ENCODE measurements at places on chromosomes 3 and 15.
A peak's percentile ranks its signal among the peaks of the same experiment; 100 is the strongest.

DNA sequence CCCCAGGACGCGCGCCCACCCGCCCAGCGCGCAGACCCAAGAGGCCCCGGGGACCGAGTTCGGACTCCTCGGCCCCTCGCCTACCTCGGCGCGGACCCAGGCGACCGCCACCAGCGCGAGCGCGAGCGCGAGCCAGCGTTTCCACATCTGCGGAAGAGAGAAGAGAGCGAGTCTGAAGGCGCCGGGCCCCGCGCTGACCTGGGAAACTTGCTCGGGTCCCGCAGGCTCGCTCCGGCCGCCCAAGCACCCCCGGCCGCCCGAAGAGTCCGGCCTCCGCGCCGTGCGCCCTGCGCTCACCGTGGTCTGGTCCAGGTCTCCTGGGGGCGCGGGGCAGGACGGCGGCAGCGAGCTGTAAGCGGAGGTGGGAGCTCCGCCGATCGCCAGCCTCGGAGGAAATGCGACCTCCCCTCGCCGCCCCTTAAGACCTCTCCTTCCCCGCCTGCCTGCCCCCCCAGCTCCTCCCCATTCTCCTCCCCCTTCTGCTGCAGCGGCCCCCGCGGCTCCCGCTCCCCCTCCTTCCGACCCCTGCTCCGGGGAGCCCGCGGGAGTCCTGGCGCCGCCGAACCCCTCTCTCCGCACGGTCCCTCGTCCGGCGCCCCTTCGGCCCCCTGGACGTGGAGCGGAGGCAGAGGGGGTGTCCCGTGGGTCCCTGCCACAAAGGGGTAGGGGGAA, at the start of gene FSTL1:
Gene FSTL1, minus strand, starts transcription at position 393 of the 672 bp plus-strand sequence. Its CDS starts 246 bp downstream, at position 147.
- DNase-seq, result peak; percentile 3

GRCh38 chr3:192284443-192285072, 442.8 kb downstream of the FGF12 start:
- DNase-seq, result no peak

- no peak for DNase-seq
These were observed 18.2 kb downstream of the NFKBIZ start for GRCh38 chr3:101867511-101867910.

GRCh38 chr3:134029256-134029733, 430 bp downstream of the SLCO2A1 start:
- no peak for DNase-seq

DNA sequence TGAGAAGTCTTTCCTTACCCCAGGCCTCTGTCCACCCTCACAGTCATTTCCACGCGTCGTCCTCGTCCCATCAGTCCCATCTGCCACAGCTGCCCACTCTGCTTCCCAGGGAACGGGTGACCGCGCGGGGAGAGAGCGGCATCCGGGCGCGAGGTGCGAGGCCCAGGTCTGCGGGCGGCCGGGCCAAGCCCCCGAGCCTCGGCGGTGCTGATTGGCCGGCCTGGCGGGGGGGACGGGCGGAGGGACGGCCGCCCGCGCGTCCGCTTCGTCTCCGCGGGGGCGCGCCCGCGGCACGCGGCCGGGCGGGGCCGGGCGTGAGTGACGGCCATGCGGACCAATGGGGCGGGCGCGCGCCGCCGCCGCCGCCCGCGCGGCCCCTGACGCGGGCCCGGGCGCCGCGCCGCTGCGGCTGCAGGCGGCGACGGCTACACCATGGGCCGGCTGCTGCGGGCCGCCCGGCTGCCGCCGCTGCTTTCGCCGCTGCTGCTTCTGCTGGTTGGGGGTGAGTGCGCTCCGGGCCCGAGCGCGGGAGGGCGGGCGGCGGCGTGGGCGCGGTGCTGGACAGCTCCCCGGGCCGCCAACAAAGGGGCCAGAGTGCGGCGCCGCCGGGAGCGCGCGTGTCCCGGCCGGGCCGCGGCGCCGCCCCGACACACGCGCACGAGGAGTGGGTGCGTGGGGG, at the start of gene PODXL2:
Gene PODXL2, plus strand, starts transcription at position 398 of the 679 bp plus-strand sequence. Its CDS starts 35 bp downstream, at position 433.
- DNase-seq, result peak; percentile 51

- DNase-seq, result no peak
These were observed 5.1 kb downstream of the LACTB start for GRCh38 chr15:63126726-63127125.

DNA sequence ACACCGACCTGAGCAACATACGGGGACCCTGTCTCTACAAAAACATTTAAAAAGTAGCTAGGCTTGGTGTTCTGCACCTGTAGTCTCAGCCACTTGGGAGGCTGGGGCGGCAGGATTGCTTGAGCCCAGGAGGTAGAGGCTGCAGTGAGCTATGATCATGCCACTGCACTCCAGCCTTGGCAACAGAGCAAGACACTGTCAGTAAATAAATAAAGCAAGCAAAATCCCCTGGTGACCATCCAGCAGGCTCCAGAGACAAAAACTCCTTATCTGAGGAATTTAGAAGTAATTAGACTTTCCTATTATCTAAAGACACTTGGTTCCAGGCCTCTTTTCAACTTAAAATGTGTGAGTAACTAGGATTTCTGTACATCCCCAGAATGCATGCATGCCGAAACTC, 29.5 kb upstream of the ZNF774 start:
- DNase-seq, result no peak

DNA sequence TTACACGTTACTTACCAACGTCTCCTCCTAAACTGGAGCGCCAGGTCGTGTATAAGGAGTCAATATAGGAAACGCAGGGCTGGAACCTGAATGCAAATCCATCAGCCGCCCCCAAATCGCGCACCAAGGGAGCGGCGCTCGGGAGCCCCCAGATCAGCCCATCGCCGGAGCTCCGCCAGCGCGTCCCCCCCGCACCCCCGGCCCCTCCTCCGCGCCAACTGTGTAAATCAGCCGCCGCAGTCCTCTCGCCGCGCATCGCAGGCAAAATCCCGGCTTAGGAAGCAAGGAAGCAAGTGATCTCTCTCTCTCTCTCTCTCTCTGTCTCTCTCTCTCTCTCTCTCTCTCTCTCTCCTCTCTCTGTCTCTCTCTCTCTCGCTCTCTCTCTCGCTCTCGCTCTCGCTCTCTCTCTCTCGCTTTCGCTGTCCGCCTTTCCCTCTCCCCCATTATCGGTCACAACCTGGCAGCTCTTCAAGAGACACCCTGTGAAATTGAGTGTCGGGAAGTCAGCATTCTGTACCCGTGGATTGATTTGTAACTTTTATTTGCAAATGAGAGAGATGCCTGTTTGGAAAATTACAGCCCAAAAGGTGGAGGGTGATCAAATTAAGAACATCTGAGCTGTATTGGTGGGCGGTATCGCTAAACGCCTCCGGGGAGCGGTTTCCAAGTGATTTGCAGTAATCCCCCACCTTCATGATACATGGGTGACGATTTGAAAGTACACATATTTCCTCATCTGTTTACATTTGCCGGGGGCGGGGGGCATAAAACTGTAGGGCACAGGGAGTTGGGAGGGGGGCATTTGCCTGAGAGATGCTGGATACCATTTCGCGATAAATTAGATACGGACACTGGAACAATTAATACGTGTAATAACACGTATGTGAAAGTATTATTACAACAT, 645 bp upstream of the SLITRK3 start:
- no peak for DNase-seq

GRCh38 chr15:66907826-66908743, 157.3 kb upstream of the SMAD3 start:
- no peak for DNase-seq

DNA sequence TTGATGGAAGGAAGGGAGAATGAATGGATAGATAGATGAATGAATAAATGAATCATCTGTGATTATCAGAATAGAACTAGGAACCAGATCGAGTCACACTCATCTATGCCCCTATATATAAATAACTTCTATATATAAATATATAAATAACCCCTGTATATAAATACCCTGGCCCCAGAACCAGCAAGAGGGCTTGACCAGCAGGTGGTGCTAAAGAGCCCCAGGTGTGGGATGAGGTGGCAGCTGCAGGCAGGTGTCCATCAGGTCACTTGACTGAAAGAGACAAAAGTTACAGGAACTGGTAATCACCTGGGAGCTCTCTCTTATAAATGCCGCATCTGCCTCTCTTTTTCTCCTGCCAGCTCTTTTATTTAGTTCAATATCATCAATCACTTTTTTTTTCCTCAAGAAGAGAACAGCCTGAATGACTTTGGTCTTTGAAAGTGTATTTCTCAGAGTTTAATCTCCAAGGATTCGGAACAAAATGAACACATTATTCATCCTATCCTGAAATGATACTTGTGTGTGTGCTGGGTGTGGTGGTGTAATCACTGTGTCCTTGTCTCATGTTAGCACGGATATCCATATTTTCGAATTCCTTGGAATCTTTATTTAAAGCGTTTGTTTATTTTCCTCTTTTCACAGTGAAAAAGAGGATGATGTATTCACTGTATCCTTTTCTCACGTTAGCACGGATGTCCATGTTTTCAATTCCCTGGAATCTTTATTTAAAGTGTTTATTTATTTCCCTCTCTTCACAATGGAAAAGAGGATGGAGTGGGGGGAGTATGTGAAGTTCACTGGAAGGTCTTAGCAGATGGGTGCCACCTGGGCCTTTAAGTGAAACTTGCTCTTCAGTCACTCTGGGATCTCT, 35.4 kb upstream of the ATG7 start:
- peak; percentile 77 for DNase-seq

- no peak for DNase-seq
These were observed 332.7 kb upstream of the ADAMTS9 start for GRCh38 chr3:65020281-65021160.

- DNase-seq, result no peak
These were observed 7.1 kb upstream of the CNTN3 start for GRCh38 chr3:74621581-74621980.

- no peak for DNase-seq
These were observed 138.6 kb downstream of the PDCD6IP start for GRCh38 chr3:33936921-33937525.

DNA sequence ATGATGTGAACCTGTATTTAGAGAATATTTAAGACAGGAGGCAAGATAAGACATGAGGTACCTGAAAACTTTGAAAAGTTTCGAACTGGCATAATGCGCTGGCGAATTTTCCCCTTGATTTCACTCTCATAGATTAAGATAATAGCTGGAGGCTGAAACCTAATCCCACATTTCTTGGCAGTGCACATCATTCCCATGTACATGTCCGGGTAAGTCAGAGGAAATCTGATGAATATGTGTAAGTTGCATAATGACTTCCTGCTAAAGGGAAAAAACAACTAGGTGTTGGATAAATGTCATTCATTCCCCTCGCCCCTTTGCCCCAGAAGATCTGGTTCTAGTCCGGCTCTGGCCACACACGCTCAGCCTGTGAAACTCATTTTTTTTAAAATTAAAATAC, 3.6 kb downstream of the CEP19 start:
- DNase-seq, result no peak

DNA sequence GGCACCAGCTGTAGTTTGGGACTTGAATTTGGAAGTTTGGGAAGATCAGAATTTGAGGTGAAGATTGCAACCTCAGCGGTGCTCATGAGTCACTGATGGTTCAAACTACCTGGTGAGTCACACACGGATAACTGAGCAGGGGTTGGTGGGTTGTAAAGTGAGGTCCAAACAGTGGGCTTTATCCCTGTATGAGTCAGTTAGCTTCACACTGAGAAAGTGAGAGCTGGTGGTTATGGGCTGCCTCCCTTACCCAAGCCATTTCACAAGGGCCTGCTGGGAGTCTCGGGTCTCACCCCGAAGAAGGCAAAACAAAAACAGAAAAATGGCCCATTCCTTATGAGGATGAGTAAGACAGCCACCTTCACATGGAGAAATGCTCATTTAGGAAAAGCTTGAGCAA, 77.0 kb downstream of the ITGA11 start:
- no peak for DNase-seq

- no peak for DNase-seq
These were observed 4.5 kb downstream of the CPN2 start for GRCh38 chr3:194346621-194347020.

GRCh38 chr3:125418306-125418705, 43.2 kb upstream of the ZNF148 start:
- no peak for DNase-seq

DNA sequence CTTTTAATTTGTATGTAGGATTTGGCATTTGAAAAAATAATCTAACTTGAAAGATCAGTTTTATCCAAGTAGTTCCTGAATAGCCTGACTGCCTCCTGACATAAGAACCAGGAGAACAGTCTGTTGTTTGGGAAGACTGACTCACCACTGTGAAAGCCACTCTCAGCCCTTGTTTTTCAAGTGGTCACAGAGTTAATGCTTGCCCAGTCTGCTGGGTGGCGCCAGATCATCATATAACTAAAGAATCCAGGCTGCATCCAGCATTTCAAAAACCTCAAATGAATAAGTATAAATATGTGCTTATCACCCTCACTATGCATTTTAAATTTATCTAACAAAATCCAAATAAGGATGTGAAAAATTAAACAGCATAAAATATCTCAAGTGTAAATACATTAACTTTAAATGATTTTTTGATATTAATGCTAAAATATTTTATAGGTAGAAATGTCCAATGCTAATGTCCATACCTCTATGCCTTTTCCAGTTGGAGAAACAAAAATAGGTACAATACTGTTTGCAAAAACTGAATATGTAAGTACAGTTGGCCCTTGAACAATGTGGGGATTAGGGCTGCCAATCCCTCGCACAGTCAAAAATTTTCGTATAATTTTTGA, 26.9 kb upstream of the ZBBX start:
- no peak for DNase-seq

- DNase-seq, result no peak
These were observed 1270.0 kb downstream of the ROBO1 start for GRCh38 chr3:78497767-78498166.

DNA sequence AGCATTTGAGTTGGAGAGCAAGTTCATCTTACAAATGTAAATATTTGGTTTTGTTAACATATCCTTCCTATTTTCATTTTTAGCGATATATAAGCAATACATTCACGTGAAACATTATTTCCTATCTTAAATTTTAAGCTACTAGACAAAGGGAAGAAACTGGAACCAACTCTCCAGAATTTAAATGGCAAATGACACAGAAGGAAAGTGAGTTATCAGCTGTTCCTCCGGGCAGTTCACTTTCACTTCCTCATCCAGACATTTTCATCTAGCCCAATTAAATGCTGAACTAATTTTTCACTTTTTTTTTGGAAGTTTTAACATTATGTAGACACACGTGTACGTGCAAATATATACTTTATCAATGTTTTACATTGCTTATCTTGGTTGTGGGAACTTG, 58.7 kb downstream of the MORC1 start:
- DNase-seq, result no peak

GRCh38 chr3:155053756-155054155, 26.4 kb upstream of the MME start:
- no peak for DNase-seq

Data from stimulated activated CD4-positive, alpha-beta T cell treated with anti-CD3 and anti-CD28 coated beads, Interleukin-4, amount 100 ng/mL, for 1 hour (primary cell).